ENCODE measurements at places on chromosomes 2 and 18. TPM values are rescaled to one million over a fixed set of nuclear protein-coding genes. Genes with fewer than 3 reads are reported as not detected.

GRCh38 chr2:231573698-231574421, 18.8 kb upstream of the TEX44 start:
- no peaks in the 10 kb centered on the region for H3K4me1 ChIP-seq
- no peak overlapping the region for H3K27ac ChIP-seq
- H3K27me3 ChIP-seq: peaks cover 13% of the 10 kb centered on the region
- H3K4me3 ChIP-seq: no peak overlapping the region

- no peaks in the 10 kb centered on the region for H3K36me3 ChIP-seq
- DNase-seq: no peak
- H3K4me1 ChIP-seq: no peaks in the 10 kb centered on the region
- H3K27me3 ChIP-seq: no peaks in the 10 kb centered on the region
These were observed 304.0 kb upstream of the REG3G start for GRCh38 chr2:78721355-78722033.

- H3K27me3 ChIP-seq: no peaks in the 10 kb centered on the region
- H3K4me3 ChIP-seq: no peak overlapping the region
- H3K4me1 ChIP-seq: peaks cover 7% of the 10 kb centered on the region
- H3K27ac ChIP-seq: no peak overlapping the region
- no peak for DNase-seq
These were observed 4.5 kb upstream of the DYM start for GRCh38 chr18:49464718-49465598.

Gene RAB3GAP1
- 41.2 TPM for total RNA-seq

- DNase-seq: no peak
- no peaks in the 10 kb centered on the region for H3K4me1 ChIP-seq
- no peak overlapping the region for H3K27ac ChIP-seq
- no peaks in the 10 kb centered on the region for H3K36me3 ChIP-seq
- H3K27me3 ChIP-seq: no peaks in the 10 kb centered on the region
- H3K4me3 ChIP-seq: no peak overlapping the region
These were observed 396.2 kb upstream of the VWC2L start for GRCh38 chr2:214014551-214015220.

Gene ARHGEF4
- total RNA-seq: 3.5 TPM

Gene MYL12A
- total RNA-seq: 456 TPM

GRCh38 chr2:109168086-109168485, 39.1 kb downstream of the SH3RF3 start:
- DNase-seq: no peak
- no peak overlapping the region for H3K4me3 ChIP-seq
- no peaks in the 10 kb centered on the region for H3K36me3 ChIP-seq
- no peaks in the 10 kb centered on the region for H3K27me3 ChIP-seq
- no peaks in the 10 kb centered on the region for H3K4me1 ChIP-seq

Gene CWC22
- total RNA-seq: 22.6 TPM
